Stimulated activated CD4-positive, alpha-beta T cell treated with anti-CD3 and anti-CD28 coated beads, Interleukin-2, amount 100 ng/mL, for 4 hours (primary cell): ENCODE measurements at places on chromosomes 12 and 14.

- no peak for DNase-seq
Observed at GRCh38 chr14:49679271-49679670, 8.7 kb downstream of the POLE2 start.

DNA sequence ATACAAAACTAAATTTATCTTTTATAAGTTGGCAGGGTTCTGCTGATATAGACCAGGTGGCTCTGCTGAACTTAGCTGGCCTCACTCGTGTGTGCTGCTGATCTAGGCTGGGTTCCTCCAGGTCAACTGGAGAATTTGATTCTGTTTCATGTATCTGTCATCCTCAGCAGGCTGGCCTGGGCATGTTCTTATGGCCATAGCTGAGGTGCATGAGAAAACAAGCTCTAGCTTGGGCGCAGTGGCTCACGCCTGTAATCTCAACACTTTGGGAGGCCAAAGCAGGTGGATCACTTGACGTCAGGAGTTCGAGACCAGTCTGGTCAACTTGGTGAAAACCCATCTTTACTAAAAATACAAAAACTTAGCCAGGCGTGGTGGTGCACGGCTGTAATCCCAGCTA is 24.3 kb upstream of the BCL2L14 start:
- DNase-seq, result no peak

GRCh38 chr14:22379727-22380126 is 209.3 kb downstream of the DAD1 start:
- DNase-seq, result no peak

GRCh38 chr12:99043319-99043914 is 398.3 kb downstream of the APAF1 start:
- no peak for DNase-seq

DNA sequence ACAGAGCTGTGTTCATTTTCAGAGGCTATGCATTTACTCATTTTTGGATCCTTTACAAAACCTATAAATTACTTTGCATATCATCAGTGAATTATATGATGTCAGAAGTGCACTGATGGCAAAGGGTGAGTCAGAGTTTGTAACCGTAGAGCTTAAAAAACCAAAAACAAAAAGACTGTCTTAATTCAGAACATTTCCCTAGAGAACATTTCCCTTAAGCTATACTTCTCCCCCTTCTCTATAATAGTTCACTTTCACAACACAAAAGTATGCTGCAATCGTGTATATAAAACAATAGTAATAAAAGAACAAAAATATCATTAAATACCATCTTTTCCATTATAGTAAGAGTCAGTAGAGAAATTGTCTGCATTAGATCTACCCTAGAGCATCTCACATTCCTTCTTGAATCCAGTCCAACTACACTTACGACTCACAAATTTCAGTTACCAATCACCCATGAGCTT is 934.9 kb downstream of the LRFN5 start:
- DNase-seq, result no peak

- no peak for DNase-seq
Observed at GRCh38 chr12:12358528-12358927, 1.6 kb downstream of the BORCS5 start.

DNA sequence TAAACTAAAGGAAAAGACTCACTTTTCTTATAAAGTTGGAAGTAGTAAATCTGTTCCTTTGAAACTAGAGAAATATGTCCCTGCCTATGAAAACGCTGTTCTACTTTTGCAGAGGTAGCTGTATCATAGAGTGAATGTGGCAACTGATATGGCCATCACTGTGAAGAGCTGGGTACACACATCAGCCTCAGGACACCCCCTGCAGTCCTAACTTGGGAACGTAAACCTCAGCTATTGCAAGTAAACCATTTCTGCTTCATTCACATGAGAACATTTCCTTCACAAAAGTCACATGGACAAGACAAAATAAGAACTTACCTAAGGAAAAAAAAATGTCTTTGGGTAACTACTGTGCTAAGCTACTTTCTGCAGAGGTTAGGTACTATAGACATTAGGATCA is 233.3 kb upstream of the PPFIA2 start:
- DNase-seq, result no peak

- DNase-seq, result no peak
Observed at GRCh38 chr14:91983588-91983987, 36.1 kb upstream of the FBLN5 start.

DNA sequence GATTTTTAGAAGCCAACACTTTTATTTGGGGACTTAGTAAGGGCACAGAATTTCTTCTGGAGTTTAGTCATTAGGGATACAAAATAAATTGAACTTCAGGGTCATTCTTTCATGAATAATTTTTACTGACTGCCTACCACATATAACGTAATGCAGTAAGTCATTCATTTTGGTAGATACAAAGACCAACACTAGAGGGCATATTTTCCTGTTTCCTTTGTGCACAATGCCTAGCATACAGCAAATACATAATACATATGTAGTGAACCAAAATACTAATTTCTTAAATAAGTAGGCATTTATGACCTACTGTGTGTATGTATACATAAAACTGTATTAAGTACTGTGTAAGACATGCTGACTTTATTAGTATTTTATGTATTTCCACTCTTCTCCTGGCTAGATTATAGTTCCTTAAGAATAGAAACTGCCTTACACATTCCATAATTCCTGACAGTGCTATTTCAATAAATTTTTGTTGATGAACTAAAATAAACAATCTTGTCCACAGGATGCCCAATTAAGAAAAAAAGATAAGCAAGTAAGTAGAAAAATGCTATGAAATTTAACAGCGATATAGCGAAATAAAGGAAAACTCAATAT is 47.9 kb downstream of the PPP1R12A start:
- DNase-seq, result no peak

DNA sequence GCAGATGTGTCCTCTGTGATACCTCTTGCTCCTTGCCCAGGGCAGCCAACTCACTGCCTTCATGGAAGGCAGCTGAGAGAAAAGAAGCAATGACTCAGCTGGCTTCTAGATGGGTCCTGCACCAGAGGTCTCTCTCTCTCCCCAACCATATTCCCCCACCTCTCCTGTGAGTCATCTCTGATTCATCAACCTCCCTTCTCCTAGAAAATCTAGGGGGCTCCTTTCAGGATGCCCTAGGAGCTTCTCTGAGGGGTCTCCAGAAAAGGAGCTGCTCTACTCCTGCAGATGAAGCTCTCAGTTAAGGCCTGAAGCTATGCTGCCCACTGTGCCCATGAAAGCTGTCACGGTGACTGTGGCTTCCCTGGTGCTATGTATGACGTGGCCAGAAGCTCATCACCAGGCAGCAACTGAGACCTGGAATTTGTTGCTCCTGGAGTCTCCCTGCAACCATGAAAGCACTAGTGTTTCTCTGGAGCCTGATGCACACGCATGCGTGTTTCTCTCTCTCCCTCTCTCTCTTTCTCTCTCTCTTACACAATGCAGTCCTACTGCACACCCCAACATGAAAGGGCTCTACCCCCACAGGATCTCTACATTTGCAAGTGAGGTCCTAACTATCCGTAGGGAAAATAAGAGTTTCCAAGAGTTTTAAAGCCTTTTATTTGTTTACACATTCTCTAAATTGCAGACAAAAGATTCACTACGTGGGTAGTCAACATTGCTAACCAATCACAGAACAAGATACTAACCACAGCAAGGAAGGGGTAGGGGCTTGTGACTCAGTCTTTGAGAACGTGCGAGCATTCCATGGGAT is 285.3 kb downstream of the DPF3 start:
- DNase-seq, result no peak

GRCh38 chr12:17028348-17028747 is 422.4 kb upstream of the LMO3 start:
- DNase-seq, result no peak

DNA sequence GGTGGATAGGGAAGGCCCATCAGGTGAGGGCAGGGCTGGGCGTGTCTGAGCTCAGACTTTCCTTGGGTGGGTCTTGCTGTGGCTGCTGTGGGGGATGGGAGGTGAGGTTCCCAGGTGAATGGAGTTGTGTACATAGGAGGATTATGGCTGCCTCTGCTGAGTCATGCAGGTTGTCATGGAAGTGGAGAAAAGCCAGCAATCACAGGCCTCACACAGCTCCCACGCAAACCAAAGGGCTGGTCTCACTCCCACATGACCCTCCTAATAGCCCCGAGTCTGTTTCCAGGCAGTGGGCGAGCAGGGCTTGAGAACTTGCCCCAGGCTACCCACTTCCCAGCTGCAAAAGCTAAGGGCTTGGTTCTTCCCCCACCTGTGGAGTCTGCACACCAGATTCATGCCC is 149.5 kb downstream of the IPO8 start:
- no peak for DNase-seq

DNA sequence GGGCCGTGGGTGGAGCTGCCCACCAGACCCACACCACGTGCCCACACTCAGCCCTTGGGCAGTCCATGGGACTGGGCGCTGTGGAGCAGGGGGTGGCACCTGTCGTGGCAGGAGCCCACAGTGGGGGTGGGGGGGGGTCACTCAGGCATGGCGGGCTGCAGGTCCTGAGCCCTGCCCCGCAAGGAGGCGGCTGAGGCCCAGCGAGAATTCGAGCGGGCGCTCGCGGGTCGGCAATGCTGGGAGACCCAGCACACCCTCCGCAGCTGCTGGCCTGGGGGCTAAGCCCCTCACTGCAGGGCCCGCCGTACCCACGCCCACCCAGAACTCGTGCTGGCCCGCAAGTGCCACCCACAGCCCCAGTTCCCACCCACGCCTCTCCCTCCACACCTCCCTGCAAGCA is 132.6 kb upstream of the GARIN2 start:
- no peak for DNase-seq

DNA sequence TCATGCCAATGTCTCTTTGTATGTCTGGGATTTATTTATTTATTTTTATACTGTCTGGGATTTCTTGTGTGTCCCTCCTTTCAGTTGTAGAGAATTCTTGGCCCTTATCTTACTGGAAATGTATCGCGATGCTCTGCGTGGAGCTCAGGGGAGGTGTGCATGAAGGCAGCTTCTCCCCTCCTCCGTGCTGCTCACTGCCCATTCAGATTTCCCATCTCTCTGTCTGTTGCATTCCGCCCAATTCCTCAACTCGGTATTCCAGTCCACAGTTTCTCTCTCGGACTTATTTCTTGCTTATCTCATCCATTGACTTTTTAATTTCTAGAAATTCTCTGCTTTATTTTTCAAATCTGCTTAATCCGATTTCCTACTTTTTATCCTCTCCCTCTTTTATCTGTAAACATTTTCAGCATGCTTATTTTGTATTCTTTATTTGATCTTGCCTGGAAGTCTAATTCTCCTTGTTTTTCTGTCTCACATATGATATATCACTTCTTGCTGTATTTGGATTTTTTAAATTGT is 93.2 kb downstream of the FBXW8 start:
- no peak for DNase-seq

- no peak for DNase-seq
Observed at GRCh38 chr12:52634266-52635056, 16.1 kb upstream of the KRT73 start.

GRCh38 chr12:24231298-24231697 is 281.8 kb upstream of the SOX5 start:
- no peak for DNase-seq

DNA sequence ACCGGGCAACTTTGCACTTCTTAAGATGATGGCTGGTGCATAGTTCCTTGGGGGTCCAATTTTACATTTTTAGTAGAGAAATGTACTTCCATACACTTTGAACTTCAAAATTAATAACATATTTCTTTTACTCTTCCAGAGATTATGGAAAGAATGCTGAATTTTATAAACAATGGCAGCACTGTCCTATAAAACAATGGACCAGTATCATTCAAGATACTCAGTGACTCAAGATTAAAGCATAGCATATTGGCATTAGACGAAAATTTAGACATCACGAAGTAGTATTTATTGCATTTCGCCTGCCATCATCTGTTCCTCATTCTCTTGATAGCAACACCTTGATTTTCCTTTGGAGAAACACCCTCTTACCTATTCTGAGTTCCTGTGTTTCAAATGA is 118.3 kb upstream of the ATF7IP start:
- DNase-seq, result no peak

DNA sequence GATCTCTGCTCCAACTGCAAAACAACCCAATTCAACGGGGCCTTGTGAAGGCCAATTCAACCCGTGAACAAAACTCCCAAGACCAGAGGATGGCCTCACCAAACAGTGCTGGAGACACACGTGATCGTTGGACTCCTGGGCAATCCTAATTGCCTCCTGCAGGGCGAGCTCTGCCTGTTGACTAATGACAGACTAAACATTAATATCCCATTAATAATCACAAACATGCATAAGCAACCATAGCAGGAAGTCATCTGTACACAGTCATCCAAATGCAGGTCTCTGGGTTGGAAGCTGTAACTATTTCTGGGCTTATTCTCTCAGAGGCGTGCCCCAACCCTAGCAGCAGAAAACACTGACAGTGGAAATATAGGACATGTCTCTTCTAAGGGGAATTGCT is 21.0 kb downstream of the ANAPC5 start:
- no peak for DNase-seq

DNA sequence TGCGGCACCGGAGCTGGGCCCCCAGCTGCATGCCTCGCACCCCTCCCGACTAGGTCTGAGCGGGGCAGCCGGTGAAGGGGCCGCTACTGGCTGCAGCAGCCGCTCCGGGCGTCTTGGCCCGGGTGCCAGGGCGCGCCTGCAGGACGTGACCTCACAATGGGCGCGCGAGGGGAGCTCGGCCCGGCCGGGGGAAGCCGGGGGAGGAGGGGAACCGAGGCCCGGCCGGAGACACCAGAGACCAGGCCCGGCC is 353 bp downstream of the BAG5 start:
- no peak for DNase-seq

DNA sequence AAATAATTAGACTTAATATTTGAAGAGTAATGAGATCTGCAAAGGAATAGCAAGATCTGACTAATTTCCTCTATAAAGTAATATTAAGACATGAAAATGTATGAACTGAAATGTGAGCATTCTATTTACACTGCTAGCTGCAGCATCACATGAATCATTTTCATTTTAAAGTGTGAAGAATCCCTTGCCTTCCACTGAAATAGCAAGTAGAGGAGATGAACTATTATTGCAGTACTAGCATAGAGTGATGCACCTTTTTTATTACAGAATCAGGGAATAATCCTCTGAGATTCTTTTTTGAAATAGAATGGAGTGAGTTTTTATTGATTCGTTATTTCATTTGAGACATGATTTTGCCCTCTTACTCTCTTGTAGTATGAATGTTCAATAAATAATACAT is 281.9 kb upstream of the NAV3 start:
- DNase-seq, result no peak
